CD4-positive, alpha-beta T cell treated with Interleukin-10 for 1 hour (primary cell): ENCODE measurements at places on chromosomes 16 and 17.

- peak; percentile 32 for DNase-seq
These were observed 11.1 kb downstream of the COG1 start for GRCh38 chr17:73203788-73204479.

- DNase-seq = no peak
These were observed 464 bp downstream of the RUNDC3A start for GRCh38 chr17:44308865-44309264.

DNA sequence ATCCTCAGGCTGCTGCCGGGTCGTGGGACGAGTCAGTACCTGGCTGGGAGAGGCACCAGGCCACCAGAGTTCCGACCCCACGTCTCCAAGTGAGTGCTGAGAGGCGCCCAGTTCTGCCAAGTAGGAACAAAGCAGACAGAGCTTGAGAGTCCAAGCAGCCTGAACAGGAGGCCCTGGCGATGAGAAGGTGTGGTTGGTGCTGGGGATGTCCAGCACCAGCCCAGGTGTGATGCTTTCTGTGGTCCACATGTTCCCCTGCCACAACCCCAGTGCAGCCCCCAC is 10.8 kb downstream of the TAX1BP3 start:
- no peak for DNase-seq

- no peak for DNase-seq
These were observed 11.0 kb upstream of the KATNB1 start for GRCh38 chr16:57724531-57724930.
